ENCODE measurements at places on chromosomes 13 and 19. TPM values are rescaled to one million over a fixed set of nuclear protein-coding genes. Genes with fewer than 3 reads are reported as not detected.
A peak's percentile ranks its signal among the peaks of the same experiment; 100 is the strongest.

DNA sequence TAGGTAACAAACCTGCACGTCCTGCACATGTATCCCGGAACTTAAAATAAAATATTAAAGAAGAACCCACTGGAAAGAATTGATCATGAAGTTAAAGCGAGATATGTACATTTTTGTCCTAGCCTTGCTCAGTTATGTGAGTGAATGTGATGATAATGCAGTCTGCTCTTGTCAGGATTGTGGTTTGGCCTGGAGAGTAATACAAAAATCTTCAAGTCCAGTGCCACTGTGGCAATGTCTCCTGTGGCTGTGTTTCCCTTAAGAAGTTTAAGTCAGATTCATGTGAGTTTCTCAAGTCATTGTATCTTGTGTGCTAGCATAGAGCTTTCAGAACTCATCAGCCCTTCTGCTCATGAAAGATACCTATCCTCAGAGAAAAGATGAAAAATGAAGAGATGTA, 18.0 kb upstream of the ITGBL1 start:
- no peak for DNase-seq
- H3K27me3 ChIP-seq, result no peaks in the 10 kb centered on the region
- H3K4me3 ChIP-seq, result no peak overlapping the region
- no peaks in the 10 kb centered on the region for H3K36me3 ChIP-seq
- no peak overlapping the region for H3K27ac ChIP-seq

CNN1 gene
- polyA plus RNA-seq, result 6.6 TPM

PDCD5 gene
- polyA plus RNA-seq, result 188 TPM

GRCh38 chr19:57248646-57249045, 8.2 kb downstream of the ZNF805 start:
- no peak for DNase-seq
- no peak overlapping the region for H3K4me3 ChIP-seq
- H3K27me3 ChIP-seq, result no peaks in the 10 kb centered on the region
- no peak overlapping the region for H3K27ac ChIP-seq
- peaks cover 64% of the 10 kb centered on the region for H3K36me3 ChIP-seq

GRCh38 chr13:109904218-109904617, 117.8 kb upstream of the IRS2 start:
- no peaks in the 10 kb centered on the region for H3K4me1 ChIP-seq
- no peak overlapping the region for H3K27ac ChIP-seq
- no peaks in the 10 kb centered on the region for H3K36me3 ChIP-seq
- DNase-seq, result no peak
- no peak overlapping the region for H3K4me3 ChIP-seq

DNA sequence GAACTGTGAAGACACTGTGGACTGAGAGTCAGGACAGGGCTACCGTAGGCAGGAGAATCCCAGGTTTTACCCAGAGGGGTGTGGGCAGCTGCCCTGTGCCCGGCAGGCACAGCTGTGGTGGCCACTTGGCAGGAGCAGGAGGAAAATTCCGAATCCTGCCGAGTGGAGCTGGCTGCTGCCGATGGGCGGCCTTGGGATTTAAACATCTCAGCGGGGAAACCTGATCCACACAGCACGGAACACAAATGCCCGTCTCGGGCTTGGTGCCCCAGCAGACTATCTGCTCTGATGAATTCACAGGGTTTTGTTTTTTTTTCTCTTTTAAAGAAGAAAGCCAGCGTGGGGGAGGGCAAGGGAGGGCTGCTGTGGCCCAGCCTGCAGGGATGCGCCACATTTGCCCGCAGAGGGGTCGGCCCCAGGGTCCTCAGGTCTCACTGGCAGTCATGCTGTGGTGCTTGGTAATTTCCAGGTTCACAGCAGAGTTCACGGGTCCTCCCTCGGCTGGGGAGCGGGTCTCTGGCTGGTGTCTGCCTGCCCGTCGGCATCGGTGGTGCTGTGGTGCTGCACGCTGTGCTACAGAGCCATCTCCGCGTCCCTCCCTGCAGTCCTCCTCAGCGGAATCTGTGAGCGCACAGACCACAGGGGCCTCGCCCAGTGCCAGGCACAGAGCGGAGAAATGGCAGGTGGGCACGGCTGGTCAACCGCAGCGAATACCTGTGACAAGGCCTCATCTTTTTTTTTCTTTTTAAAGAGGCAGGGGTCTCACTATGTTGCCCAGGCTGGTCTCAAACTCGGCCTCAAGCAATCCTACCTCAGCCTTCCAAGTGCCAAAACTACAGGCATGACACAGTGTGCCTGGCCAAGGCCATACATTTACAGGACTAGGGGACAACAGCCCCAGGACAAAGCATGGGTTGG, 28.1 kb downstream of the MPND start:
- no peaks in the 10 kb centered on the region for H3K36me3 ChIP-seq
- peaks cover 67% of the 10 kb centered on the region for H3K4me1 ChIP-seq
- H3K4me3 ChIP-seq, result no peak overlapping the region

DNA sequence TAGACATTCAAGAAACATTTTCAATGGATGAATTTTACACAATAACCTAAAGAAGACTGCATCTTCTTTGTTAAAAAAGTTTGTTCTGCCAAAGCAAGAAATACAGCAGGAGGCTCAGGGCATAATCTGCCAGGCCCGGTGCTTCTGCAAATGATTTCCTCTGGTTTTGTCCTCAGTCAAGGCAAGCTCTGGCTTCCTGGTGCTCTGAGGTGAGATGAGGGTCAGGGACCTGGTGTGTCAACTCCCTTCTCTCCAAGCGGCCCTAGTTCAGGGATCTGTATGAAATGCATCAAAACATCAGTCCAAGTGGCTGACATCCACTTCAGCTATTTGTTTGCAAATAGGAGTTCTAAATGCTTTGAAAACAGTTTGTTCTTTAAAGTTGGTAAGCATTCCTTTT, 31.6 kb downstream of the LACC1 start:
- H3K4me1 ChIP-seq, result peaks cover 6% of the 10 kb centered on the region
- H3K27ac ChIP-seq, result no peak overlapping the region
- no peak overlapping the region for H3K4me3 ChIP-seq

DNA sequence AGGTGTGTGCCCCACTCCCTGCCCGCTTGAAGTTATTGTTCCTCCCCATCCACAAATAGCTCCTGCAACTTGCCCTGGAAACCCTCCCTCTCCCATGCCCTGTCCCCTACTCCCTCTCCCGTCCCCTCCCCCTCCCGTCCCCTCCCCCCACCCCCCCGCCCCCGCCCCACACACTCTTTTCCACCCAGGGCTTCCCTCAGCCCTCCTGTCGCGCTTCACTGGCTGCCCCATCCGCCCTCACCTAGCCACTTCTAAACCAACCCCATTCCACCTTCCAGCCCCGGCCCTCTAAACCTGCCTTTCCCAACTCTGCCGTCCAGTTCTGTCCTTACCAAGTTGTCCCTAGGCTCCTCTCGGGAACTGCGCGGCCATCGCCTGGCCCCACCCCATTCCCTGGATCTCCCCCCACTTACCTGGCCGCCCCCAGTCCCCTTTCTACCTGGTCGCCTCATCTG, 993 bp downstream of the RGL3 start:
- DNase-seq, result peak; percentile 42
- no peaks in the 10 kb centered on the region for H3K36me3 ChIP-seq
- H3K27me3 ChIP-seq, result no peaks in the 10 kb centered on the region
- no peaks in the 10 kb centered on the region for H3K4me1 ChIP-seq
- no peak overlapping the region for H3K27ac ChIP-seq

GJB2 gene
- polyA plus RNA-seq, result not detected

GRCh38 chr13:53180684-53181083, 152.1 kb downstream of the OLFM4 start:
- no peaks in the 10 kb centered on the region for H3K27me3 ChIP-seq
- no peaks in the 10 kb centered on the region for H3K36me3 ChIP-seq
- H3K27ac ChIP-seq, result no peak overlapping the region
- no peak for DNase-seq
- H3K4me1 ChIP-seq, result no peaks in the 10 kb centered on the region

ZGLP1 gene
- polyA plus RNA-seq, result 2.1 TPM

- no peaks in the 10 kb centered on the region for H3K36me3 ChIP-seq
- H3K4me3 ChIP-seq, result no peak overlapping the region
- H3K27ac ChIP-seq, result no peak overlapping the region
- no peak for DNase-seq
Measured at GRCh38 chr13:52797176-52797575, 51.3 kb downstream of the PCDH8 start.

TNFSF13B gene
- 0.26 TPM for polyA plus RNA-seq

- DNase-seq, result no peak
- H3K36me3 ChIP-seq, result no peaks in the 10 kb centered on the region
- peak overlapping the region; percentile 87 for H3K27ac ChIP-seq
- H3K4me1 ChIP-seq, result no peaks in the 10 kb centered on the region
- no peak overlapping the region for H3K4me3 ChIP-seq
Measured at GRCh38 chr13:101258071-101258470, 158.2 kb downstream of the NALCN start.

- peaks cover 2% of the 10 kb centered on the region for H3K4me1 ChIP-seq
- no peak overlapping the region for H3K27ac ChIP-seq
- peaks cover 4% of the 10 kb centered on the region for H3K36me3 ChIP-seq
- no peaks in the 10 kb centered on the region for H3K27me3 ChIP-seq
Measured at GRCh38 chr19:18450021-18450930, 12.3 kb upstream of the ISYNA1 start.

GRCh38 chr13:105774739-105775460, 760.6 kb downstream of the EFNB2 start:
- H3K4me1 ChIP-seq, result no peaks in the 10 kb centered on the region
- peak overlapping the region; percentile 14 for H3K4me3 ChIP-seq
- H3K36me3 ChIP-seq, result no peaks in the 10 kb centered on the region

KLK2 gene
- polyA plus RNA-seq, result 0.15 TPM

VN1R2 gene
- polyA plus RNA-seq, result not detected

- no peak for DNase-seq
- H3K27ac ChIP-seq, result no peak overlapping the region
- H3K4me1 ChIP-seq, result peaks cover 3% of the 10 kb centered on the region
- no peaks in the 10 kb centered on the region for H3K36me3 ChIP-seq
- no peak overlapping the region for H3K4me3 ChIP-seq
Measured at GRCh38 chr13:97853550-97853949, 99.9 kb upstream of the IPO5 start.

DNA sequence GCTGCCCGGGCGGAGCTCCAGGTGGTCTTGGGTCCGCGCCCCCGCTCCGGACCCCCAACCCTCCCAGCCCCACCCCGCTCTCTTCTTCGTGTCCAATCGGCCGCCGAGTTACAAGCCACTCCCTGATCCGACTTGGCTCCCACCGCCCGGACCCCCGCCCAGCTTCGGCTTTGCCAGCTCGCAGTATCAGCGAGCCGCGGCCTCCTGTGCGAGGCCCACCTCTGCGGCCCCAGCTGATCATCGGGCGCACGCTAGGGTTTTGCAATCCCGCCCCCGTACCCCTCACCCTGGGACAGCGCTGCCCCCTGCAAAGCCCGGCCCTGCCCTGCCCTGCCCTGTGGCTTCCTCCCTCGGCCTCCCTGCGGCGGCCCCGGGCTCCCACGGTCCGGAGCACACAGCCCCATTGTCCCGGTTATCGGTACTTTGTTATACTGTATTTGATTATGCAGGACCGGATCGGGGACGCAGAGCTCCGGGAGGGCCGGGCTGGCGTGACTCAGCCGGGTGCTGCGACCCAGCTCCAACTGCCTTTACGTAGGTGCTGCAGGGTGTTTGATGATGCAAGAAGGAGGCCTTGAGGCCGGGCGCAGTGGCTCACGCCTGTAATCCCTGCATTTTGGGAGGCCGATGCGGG, 598 bp upstream of the LPAR2 start:
- no peak overlapping the region for H3K4me3 ChIP-seq
- H3K36me3 ChIP-seq, result no peaks in the 10 kb centered on the region
- H3K27me3 ChIP-seq, result no peaks in the 10 kb centered on the region
- H3K27ac ChIP-seq, result no peak overlapping the region
- DNase-seq, result peak; percentile 95

KASH5 gene
- polyA plus RNA-seq, result 0.03 TPM

GRCh38 chr19:51607077-51607476, 23.1 kb downstream of the SIGLEC5 start:
- H3K4me3 ChIP-seq, result no peak overlapping the region
- no peaks in the 10 kb centered on the region for H3K36me3 ChIP-seq
- H3K27me3 ChIP-seq, result no peaks in the 10 kb centered on the region
- H3K4me1 ChIP-seq, result no peaks in the 10 kb centered on the region
- no peak for DNase-seq

ADPRHL1 gene
- 1.2 TPM for polyA plus RNA-seq

DNA sequence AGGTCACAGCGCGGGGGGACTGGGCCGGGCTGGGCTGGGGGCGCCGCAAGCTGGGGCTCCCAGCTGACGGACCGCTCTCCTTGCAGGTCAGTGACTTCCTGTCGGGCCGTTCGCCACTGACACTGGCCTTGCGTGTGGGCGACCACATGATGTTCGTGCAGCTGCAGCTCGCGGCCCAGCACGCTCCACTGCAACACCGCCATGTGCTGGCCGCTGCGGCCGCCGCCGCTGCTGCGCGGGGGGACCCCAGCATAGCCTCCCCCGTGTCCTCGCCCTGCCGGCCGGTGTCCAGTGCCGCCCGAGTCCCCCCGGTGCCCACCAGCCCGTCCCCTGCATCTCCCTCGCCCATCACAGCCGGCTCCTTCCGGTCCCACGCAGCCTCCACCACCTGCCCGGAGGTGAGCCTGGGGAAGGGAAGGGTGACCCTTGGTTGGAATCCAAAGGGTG, 5.7 kb downstream of the MIDN start:
- H3K27ac ChIP-seq, result peak overlapping the region; percentile 95
- no peak overlapping the region for H3K4me3 ChIP-seq
- peaks cover 25% of the 10 kb centered on the region for H3K4me1 ChIP-seq
- peaks cover 53% of the 10 kb centered on the region for H3K36me3 ChIP-seq
- DNase-seq, result no peak

GRCh38 chr13:95659500-95659899, 15.0 kb upstream of the DZIP1 start:
- no peaks in the 10 kb centered on the region for H3K4me1 ChIP-seq
- no peaks in the 10 kb centered on the region for H3K27me3 ChIP-seq
- no peak for DNase-seq
- H3K36me3 ChIP-seq, result no peaks in the 10 kb centered on the region

- H3K27ac ChIP-seq, result peak overlapping the region; percentile 28
- DNase-seq, result no peak
- peaks cover 12% of the 10 kb centered on the region for H3K4me1 ChIP-seq
- H3K4me3 ChIP-seq, result no peak overlapping the region
- H3K36me3 ChIP-seq, result peaks cover 24% of the 10 kb centered on the region
- no peaks in the 10 kb centered on the region for H3K27me3 ChIP-seq
Measured at GRCh38 chr13:46743191-46743590, 53.8 kb downstream of the ESD start.

MEGF8 gene
- 12.0 TPM for polyA plus RNA-seq

- no peaks in the 10 kb centered on the region for H3K27me3 ChIP-seq
- H3K36me3 ChIP-seq, result no peaks in the 10 kb centered on the region
- no peak for DNase-seq
- no peak overlapping the region for H3K4me3 ChIP-seq
Measured at GRCh38 chr13:43196750-43197370, 173.5 kb downstream of the DNAJC15 start.

SPPL2B gene
- polyA plus RNA-seq, result 48.5 TPM

CRB3 gene
- not detected for polyA plus RNA-seq
